ENCODE measurements at places on chromosomes 2 and 18.

GRCh38 chr2:13002536-13003331 is 286.0 kb downstream of the TRIB2 start:
- no peak for DNase-seq

DNA sequence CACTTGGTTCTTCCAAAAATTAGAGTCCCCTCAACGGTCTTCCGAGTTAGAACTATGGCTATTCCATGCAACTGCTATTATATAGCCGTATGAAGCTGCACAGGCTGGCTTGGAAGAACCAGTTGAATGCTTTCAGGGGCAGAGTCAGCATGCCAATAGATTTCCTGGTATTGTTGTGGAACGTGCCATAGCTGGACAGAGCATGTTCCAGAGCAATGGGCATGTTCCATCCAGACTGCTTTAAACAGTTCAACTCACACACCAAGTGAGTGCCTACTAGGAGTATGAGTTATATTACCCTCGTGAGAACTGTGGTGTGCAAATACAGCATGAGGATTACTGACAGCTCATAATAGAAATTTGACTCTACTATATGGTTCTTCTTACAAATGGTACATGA is 682.0 kb downstream of the SATB2 start:
- no peak for DNase-seq

DNA sequence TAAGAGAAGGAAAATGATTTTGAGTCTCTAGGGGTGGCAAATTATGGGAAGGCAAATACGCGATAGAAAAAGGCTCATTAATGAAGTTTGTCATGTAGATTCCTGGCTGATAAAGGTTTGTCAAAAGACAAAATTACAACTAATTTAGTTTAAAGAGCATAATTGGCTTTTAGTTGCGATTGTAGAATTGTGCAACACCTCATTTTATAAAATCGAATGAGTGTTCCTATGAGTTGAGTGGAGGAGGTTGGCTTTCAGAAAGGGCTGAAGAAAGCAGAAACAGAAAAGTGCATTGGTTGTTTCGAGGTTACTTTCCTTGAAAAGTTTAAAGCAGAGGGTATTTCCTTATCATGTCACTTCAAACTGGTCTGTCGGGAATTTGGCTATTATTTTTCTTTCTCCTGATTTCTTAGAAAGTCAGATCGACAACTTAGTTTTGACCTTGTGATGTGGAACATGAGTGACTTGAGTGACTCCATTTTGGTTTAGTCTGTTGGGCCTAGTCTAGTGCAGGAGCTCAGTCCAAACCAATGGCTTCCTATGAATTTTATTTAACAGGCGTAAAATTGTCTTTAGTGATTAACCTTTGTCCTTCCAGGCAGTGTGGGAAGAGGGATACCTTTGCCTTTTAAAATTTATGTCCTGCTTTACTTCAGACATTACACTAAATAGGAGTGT is 2.2 kb upstream of the PCYOX1 start:
- no peak for DNase-seq

DNA sequence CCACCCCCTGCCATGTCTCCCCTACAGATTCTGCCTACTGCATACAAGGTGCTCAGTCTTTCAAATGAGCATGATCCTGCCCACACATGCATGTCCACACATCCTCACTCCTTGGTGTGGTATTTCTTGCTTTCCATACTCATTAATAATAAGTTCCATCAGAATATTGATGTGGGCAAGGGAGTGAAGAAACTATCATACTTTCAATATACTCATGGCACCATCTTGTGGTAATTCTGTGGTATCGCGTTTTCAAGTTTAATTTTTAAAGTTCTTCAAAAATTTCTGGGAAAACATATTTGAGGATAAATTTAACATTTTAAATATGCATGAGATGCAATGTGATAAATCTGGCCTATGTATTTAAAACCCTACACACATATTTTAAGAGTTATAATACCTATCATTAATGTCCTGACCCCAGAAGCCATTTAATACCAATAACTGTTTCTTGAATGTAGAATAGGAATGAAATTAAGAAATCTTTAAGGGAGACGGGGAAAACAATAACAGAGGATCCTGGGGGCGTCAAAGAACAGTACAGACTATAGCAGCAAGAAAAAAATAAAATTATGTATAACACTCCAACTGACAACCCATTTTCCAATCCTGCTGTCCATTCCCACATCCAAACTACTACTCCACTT is 110.1 kb downstream of the ZNF385B start:
- no peak for DNase-seq

GRCh38 chr2:169980001-169980400 is 152.7 kb downstream of the UBR3 start:
- DNase-seq, result no peak

- DNase-seq, result no peak
Observed at GRCh38 chr2:4963106-4963505, 729.1 kb upstream of the SOX11 start.

DNA sequence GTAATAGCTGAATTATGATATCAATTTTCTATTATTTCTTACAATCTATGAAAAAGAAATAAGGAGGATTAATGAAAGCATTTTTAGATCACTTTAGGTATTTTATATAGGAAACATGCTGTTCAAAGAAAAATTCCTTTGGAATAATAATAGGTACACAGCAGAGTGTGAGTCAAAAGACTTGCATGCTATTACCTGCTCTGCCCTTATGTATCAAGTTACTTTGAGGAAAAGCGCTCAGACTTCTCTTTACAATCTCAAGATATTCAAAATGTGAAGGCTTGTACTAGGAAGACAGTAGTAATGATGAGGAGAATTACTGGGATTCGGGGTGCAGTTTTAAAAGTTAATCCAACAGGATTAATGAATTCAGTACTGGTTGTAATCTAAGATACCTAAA is 29.1 kb upstream of the RNU4ATAC start:
- DNase-seq, result no peak

DNA sequence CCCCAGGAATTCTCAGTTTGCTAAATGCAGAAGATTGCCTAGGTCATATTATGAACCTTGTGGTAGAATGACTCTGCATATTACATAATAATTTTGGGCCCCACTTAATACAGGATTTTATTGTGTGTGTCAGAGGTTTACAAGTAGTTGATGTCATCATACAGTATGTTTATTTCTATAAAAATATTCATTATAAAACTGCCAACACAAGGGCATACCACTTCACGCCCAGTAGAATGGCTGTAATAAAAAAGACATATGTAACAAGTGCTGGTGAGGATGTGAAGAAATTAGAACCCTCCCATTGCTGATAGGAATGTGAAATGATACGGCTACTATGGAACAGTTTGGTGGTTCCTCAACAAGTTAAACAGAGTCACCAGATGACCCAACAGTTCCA is 61.4 kb upstream of the TWSG1 start:
- no peak for DNase-seq

DNA sequence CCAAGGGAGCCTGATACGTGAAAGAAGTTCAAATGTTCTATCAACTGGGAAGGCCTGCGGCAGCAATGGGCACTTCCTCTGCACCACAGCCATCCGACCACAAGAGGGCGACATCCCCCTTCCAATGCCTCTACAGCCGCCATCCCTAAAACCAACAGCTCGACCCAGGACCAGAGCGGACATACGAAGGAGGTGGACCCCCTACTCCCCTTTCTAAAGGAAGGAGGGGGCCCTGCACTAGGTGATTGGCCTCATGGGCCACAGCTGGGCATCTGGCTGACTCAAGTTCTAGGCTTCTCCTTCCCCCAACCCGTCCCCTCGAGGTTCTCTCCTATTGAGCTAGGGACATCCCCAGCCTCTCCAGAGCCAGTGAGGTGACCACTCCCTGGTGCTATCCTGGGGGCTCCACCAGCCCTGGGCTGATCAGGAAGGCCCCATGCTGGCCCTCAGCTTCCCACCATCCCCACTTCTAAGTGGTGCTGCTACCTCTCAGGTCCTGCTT is 217.2 kb downstream of the TNS1 start:
- DNase-seq, result peak; percentile 45

- no peak for DNase-seq
Observed at GRCh38 chr2:9335322-9335832, 88.0 kb downstream of the ITGB1BP1 start.
